ENCODE measurements at places on chromosomes 1 and 21.

- DNase-seq, result no peak
Measured at GRCh38 chr1:64502931-64503330, 33.0 kb downstream of the CACHD1 start.

- DNase-seq, result no peak
Measured at GRCh38 chr1:244458781-244459180, 2.3 kb upstream of the CATSPERE start.

- no peak for DNase-seq
Measured at GRCh38 chr1:168556647-168557046, 12.8 kb upstream of the XCL2 start.

DNA sequence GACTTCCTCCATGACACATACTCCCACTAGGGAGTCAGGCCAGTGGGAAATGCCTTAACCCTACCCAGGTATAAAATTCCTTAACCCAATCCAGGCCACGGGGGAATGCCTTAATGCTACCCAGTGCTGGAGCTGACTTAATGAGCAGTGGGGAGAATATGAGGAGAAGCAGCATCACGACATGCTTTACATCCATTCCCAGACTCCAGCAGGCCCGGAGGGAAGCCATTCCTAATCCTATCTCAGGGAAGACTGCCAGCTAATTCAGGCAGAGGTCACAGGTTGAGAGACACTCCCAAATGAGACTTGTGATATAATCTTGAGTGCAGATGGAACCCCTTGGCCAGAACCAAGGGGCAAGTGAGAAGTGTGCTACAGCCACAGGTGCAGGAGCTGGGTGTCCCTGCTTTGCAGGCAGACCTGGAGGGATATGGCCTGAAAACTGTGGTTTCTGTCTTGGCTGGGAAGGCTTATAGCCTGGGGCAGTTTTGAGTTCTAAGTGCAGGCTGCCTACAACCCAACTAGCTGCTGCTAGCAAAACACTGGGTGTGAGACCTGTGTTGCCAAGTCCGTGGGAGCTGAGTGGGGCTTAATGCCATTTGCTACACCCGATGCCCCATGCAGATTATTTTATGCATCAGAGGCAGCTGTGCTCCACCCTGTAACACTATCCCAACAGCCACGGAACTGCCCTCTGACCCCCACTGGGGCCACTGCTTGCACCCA is 45.1 kb upstream of the GUCA2A start:
- no peak for DNase-seq

DNA sequence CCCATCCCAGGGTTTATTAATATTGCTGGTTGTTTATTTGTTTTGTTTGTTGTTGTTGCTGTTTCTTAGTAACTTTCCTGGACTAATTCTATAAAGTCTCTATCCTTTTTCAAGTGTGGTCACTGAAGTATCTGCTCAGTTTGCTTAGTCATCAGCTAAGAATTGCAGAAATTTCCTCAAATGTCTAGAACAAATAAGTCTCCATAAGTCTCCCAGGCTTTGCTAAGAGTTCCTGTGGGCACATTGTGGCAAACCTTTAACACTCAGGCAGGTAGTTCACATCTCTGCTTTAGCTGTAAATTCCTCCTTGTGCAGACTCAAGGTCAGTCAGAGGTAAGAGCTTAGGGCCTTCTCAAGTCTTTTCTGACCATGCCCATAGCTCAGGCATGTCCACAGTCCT is 38.9 kb upstream of the C1orf185 start:
- DNase-seq, result peak; percentile 77

GRCh38 chr1:110610084-110610483 is 3.9 kb upstream of the KCNA2 start:
- no peak for DNase-seq

GRCh38 chr1:224108991-224109390 is 4.9 kb upstream of the FBXO28 start:
- no peak for DNase-seq

DNA sequence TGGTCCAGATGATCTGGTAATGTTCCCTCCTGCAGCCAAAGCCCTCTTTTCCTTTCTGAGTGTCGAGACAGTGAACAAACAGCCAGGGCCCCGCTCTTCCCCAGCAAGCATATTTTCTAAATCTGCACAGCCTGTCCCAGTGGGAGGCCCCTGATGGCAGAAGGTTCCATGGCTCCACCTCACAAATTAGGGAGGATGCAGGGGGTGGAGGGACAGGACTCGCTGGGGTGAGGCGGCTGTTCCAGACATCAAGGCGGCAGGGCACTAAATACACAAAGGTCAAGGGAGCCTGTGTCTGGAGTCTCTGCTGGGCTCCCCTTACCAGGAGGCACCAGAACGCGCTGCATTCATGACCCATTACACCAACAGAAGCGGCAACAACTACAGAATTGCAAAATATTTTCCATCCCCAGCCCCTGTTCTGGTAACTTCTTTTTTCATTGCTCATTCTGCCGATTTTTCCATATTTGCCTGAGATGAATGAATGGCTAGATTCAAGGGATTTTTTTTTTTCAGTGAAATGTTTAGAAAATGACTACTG is 27.0 kb upstream of the PRELP start:
- DNase-seq, result no peak

- DNase-seq, result no peak
Measured at GRCh38 chr1:95049935-95050334, 22.8 kb downstream of the ALG14 start.

- no peak for DNase-seq
Measured at GRCh38 chr1:90201467-90202358, 206.8 kb downstream of the ZNF326 start.

DNA sequence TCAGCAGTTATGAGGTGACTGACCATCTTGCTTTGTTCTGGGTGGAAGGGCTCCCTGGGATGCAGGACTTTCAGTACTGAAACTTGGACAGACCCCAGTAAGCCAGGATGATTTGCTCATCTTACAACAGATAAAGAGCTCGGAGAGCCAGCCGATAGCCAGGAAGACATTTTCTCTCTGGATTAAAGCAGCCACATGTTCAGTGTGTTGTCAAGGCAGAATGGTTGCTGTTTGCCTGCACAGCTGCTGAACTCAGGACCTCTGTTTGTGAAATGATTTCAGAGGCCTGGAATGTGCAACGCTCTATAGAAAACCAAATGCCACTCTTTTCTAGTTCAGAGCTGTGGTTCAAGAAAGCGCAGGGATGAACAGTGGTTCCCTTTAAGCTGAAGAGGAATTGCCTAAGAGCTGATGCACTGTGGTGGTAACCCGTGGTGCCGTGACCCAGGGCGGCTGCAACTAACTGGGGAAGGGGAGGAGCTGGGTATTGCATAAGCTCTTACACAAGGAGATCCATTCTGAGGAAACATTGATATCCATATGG is 40.7 kb downstream of the CASQ2 start:
- peak; percentile 79 for DNase-seq

DNA sequence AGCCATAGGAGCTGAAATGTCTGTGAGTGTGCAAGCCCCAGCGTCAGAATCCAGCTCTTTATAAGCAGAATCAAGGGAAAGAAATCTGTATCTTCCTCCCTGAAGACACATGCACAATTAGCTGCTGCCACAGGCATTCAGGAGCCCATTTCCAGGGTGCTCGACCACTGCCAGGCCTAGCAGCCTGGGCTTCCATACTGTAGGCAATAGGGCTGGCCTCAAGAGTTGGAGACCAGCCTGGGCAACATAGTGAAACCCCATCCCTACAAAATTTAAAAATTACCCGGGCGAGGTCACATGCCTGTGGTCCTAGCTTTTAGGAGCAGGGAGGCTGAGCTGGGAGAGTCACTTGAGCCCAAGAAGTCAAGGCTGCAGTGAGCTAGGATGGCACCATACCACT is 41.0 kb downstream of the NEK2 start:
- DNase-seq, result no peak

DNA sequence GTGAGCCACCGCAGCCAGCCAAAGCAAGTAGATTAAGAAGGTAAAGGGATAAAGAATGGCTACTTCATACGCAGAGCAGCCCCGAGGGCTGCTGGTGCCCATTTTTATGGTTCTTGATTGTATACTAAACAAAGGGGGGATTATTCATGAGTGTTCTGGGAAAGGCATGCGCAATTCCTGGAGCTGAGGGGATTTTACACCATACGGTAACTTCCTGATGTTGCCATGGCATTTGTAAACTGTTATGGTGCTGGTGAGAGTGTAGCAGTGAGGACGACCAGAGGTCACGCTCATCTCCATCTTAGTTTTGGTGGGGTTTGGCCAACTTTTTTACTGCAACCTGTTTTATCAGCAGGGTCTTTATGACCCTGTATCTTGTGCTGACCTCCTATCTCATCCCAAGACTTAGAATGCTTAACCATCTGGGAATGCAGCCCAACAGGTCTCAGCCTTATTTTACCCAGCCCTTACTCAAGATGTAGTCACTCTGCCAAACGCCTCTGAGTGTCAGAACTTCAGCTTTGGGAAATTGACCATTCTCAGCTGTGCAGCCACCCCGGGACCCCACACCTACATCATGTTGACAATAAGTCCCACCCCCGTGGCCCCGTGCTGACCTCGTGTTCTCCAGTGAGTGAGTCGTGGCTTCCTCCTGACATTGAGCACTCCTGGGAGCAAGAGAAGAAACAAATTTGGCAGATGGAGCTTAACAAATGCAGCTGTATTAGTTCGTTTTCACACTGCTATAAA is 149.4 kb upstream of the COL6A1 start:
- no peak for DNase-seq

DNA sequence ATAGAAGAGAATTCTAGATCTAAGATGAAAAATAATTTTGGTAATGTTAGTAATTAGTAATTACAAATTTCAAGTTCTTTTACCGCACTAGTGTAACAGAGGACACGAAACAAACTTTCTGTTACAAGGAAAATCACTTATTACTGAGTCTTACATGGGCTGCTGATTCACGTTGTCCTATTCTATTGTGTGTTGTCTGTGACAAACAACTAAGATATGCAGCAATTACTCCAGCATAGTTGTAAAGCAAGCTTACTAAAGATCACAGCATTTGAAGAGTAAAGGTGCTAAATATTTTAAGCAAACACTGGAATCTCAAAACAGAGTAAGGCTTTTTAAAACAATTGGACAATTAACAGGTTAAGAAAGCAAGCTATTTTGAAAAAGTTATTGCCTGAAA is 502.3 kb downstream of the KCNT2 start:
- no peak for DNase-seq

- no peak for DNase-seq
Measured at GRCh38 chr1:203726417-203726867, 38.5 kb upstream of the LAX1 start.

DNA sequence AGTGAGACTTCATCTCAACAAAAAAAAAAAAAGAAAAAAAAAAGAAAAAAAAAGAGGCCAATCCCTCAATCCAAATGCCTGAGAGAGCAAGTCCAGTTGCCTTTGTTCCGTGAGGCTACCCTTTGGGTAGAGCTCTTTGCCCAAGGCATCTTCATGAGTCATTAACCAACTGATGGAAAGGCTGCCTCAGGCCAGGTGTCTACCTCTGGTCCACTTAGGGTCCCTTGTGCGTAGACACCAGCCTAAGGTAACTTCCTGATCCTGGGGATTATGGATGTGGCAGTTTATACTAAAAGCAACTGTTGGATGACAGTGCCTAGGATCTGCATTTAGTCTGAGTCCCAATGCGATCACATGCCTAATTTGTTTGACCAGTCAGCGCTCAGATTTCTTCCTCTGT is 20.7 kb upstream of the ZNF326 start:
- DNase-seq, result no peak

DNA sequence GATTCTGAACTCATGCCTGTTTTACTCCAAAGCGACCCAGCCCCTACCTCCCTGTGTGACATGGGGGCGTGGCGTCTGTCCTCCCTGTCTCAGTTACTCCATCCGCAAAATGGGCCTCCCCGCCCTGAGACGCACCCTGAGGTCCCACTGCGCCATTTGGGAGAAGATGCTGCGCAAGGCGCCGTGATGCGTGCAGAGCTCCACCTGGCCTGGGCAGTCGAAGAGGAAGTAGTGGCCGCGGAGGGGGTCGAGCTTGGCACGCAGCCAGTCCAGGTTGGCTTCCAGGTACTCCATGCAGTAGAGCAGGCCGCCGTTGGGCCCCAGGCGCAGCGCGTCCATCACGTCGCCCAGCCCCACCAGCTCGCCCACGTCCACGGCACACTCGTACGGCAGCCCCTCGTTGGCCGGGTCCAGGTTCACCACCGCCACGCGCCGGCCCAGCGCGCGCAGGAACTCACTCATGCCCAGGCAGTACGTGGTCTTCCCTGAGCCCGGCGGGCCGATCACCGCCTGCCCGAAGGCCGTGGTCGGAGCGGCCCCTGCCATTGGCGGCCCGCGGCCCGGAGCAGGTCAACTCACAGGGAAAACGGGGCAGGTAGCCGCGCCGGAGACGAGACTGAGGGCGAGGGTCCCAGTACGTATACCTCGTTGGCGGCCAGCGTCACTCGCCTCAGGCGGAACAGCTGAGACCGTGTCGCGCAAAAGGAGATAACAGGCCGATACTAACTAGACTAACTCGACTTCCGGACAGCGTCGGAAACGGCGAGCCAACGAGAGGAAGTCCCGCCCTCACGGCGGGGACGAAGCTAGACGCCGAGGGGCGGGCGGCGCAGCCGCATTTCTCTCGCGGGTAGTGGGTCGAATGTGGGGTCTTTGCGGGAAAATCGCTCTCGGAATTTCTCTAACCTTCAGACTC is at the start of gene GPN2:
GPN2 (minus strand) TSS at position 733 of the 916 bp plus-strand sequence; CDS start at position 546, 187 bp downstream.
- peak; percentile 87 for DNase-seq

DNA sequence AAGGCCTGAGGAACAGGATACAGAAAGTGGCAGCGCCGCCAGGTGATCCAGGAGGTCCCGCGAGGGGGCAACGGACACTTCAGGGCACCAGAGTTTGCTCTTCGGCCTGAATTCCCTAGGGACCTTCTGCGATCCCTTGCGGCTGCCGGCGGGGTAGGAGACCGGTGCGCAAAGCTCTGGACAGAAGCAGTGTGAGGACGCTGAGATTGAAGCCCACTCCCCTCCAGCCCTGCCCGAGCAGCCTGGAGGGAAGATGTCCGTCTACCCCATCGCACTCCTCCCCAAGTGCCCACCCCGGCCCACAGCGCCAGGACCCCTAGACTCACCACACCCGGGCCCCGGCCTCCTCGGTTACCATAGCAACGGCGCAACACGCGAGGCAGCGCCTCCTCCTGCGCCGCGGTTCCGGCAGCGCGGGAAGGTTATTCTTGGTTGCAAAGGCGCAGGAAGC is at the start of gene ANKRD45:
ANKRD45 (minus strand) TSS at position 361 of the 451 bp plus-strand sequence. CDS start 10,433 bp downstream, outside the sequence.
- no peak for DNase-seq

DNA sequence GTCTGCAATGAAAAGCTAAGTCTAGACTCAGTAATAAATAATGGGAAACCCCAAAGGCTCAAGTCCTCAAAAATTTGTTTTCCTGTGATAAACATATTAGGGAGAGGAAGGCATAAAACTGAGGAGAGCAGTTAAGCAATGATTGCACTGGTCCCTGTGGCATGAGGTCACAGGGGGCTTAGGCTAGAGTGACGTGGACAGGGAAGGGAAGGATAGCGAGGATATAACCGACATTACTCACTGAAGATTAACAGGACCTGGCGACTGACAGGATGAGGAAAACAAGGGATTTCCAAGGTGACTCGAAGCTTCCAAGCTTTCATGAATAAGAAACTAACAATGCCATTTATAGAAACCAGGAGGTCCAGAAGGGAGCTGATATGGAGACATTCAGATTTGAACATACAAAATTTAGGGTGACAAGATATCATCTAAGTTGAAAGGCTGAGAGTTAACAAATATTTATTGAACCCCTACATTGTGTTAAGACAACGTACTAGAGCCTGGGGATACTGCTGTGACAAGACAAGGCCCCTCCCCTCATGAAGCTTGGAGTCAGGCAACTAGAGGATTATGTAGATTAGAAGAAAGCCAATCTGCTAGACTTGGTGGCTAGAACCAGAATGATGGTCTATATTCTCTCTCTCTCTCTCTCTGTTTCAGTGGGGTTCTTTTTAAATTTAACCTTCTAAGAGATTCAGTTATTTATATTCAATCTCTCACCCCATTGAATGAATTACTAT is 33.2 kb upstream of the PKN2 start:
- DNase-seq, result no peak

- DNase-seq, result no peak
Measured at GRCh38 chr1:48848035-48848434, 71.3 kb upstream of the BEND5 start.
